RCC 7860 (cell line): ENCODE measurements at places on chromosomes 6 and 20.

GRCh38 chr20:25325073-25325472 lies 65.6 kb downstream of the ABHD12 start:
- DNase-seq = no peak

DNA sequence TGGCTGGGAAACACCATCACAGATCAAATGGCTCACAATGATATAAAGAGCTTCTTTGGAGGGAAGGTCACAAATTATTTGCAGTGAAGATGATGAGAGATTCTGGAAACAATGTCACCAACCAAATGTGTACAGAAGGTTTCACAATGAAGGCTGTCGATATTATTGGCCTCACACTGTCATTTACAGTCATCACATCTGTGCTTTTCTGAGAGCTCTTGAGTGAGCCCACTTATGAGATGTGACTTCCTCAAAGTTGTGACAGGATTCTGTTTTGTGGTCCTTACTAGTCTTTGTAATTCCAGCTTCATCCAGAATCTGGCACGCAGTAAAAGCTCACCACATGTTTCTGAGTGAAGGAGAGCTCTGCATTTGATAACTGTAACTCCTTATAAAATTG lies 133.6 kb downstream of the LMBRD1 start:
- no peak for DNase-seq

- no peak for DNase-seq
Measured at GRCh38 chr6:169253337-169254238, at the start of gene THBS2. THBS2 (minus strand) TSS chr6:169253846; CDS start chr6:169250784, 3,062 bp downstream.

DNA sequence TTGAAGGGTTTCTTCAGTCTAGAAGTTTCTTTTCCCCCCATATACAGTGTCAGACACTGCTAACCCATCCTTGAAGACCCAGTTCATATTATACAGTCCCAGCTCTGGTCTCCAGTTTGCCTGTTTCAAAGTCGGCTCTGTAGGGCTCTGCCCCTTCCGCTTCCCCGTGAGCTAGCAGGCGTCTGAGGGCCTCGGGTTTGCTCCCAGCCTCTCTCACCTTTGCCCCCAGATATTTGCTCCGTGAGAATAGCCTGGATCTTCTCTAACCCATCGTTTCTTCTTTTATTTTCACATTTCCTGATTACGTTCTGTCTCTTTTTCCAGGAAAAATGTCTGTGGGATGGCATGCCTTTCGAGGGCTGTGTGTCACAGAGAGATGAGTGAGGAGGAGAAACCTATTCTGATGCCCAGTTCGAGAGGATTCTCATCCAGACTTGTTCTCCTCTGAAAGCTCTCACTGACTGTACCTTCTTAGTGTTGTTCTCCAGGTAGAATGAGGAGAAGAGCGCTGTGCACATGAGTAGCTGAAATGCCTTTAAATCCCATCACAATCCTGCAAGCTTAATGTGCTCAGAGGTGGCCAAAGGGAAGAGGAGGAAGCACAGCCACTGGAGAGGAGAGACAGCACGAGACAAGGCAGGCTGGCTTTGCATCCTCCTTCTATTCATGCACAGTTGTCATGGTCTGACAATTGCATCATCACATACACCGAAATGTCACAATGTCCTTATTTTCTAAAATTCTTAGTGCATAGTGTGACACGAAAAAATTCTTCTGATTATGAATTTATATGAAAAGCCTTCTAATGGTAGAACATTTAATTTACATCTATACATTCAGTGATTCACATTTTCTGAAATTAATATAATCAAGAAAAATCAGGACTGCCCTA lies 171.1 kb downstream of the FOXA2 start:
- DNase-seq = no peak

- no peak for DNase-seq
Measured at GRCh38 chr6:48176645-48177308, 65.8 kb upstream of the PTCHD4 start.

GRCh38 chr20:20063941-20064702 lies 11.8 kb downstream of the CFAP61 start:
- DNase-seq = no peak

DNA sequence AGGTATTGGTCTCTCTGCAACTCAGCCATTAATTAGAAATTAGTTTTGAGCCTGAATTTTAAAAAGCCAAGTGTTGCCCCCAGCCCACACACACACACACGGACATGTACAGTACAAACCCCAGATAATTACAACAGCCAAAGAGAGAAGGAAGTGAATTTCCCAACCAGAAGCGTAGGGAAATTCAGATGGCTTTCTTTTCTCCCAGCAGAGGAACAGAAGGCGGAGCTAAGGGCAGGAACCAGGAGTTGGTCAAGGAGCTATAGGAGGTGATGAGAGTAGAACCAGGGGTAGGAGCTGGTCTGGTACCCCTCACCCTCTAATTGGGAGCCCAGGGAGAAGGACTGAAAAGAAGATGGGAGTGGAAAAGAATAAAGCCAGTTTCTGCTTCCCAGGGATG lies 3.9 kb upstream of the ZBTB9 start:
- no peak for DNase-seq

- DNase-seq = no peak
Measured at GRCh38 chr6:152673236-152673635, 24.5 kb upstream of the MYCT1 start.

GRCh38 chr20:5890773-5891441 lies 59.4 kb downstream of the TRMT6 start:
- no peak for DNase-seq

DNA sequence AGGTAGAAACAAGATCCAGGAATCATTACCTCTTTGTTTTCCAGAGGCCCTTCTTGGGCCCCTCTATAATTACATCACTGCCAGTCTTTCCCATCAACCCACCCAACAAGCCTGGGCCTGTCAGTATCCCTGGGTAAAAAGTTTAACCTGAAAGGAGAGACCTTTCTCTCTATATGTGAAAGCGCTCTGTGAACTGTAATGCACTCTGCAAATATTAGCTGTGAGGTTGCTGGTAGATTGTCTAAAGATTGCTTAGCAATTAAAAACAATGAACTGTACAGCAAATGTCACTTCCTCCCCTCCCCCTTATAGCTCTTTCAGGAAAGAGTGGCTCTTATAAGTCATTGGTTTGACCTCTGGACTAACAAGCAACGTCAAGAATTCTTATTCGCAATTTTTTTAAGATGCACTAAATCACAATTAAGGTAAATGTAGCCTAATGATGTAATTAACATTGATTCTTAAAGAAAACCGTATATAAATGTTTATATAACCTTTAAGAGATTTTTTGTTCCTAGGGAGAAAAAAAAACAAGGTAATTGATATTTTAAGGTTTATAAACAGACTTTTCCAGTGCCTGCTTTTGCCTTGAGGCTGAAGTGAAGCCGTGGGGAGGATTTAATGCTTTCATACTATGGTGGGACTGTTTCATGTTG lies 18.4 kb downstream of the ECT2L start:
- no peak for DNase-seq

DNA sequence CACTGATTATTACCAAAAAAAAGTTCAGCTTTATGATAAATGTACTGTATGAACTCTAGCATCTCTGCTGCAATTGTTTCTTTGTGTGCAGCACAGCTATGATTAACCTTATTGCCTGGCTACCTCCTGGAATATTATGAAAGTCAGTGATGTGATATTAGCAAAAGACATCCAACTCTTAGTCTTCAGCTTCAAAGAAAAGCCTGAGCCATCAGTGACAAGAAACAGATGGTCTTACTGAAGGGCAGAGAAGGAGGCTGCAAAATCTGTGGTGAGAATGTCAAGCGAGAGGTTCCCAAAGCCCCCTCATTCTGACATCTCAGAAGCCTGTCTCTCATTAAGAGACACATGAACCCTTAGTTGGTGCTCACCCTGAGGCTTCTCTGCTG lies 89.4 kb upstream of the TNFAIP3 start:
- no peak for DNase-seq

GRCh38 chr6:5843078-5843477 lies 163.6 kb downstream of the NRN1 start:
- no peak for DNase-seq

DNA sequence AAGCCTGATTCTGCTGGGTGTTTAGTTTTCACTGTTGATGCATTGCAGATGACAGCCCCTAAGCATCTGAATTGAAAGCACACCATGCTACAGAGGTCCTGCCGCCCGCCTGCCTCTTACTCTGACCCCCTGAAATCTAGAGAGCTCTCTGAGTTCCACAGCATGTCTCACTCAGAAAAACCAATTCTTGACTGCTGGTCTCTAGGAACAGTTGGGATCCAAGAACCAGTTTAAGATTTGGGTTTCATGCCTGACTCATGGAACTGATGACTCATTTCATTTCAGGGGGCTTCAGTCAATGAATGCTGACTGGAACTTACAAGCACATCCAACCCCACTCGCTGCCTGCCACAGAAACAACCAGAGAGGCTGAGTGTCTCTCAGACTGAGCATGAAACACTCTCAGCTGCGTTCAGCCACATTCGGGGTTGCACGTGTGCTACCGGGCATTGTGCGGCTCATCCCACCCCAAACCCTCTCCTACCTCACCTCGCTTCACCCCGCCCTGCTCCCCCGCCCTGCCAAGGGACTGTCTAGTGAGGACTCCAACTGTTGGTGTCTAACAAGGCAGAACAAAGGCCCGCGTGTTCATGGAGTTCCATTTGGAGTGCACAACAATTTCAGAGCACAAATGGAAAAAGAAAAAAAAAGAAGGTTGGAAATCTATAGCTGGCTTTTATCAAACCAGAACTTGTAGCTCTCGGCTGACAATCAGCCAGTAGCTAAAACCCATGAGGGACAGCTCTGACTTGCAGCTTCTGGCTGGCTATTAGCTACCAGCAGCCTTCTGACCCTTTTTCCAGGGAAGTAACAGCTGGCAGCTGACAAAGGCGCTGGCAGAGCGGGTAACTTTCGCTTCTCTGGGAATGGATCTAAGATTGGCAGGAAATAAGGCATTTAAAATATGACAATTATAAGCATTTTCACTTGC lies 20.0 kb upstream of the TRAF3IP2 start:
- DNase-seq = no peak

GRCh38 chr6:33080127-33081089 lies 4.6 kb downstream of the HLA-DPB1 start:
- DNase-seq = no peak

- no peak for DNase-seq
Measured at GRCh38 chr6:208938-209337, 83.3 kb upstream of the DUSP22 start.

- no peak for DNase-seq
Measured at GRCh38 chr20:6942266-6942665, 174.8 kb downstream of the BMP2 start.

DNA sequence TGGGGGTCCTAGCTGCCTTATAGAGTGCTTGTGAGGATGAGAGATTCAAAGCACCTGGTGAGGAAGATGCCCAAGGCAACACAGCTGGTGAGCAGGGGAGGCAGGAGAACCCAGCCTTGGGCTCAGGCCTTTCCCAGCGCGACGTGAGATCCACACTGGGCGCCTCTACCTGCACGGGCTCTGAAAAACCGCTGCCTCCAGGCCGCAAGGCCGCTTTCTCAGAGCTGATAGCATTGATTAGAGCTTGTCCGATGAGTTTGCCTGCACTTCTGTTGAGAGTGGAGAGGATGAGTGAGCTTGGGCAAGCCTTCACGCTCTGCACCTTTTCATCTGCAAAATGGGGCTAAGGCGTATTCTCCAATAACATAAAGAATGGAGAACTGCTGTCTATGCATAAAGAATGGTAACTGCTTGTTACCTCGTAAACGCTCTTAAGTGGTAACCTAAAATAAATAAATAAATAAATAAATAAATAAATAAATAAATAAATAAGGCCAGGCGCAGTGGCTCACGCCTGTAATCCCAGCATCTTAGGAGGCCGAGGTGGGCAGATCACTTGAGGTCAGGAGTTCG lies 916 bp downstream of the PABPC1L start:
- DNase-seq = no peak

GRCh38 chr20:2874456-2874855 lies 1.2 kb downstream of the PTPRA start:
- DNase-seq = no peak
